Nephron progenitor cell (in vitro differentiated cells): ENCODE measurements at places on chromosomes 6 and 20.

GRCh38 chr6:75130784-75131183, 75.1 kb downstream of the COL12A1 start:
- no peaks in the 10 kb centered on the region for H3K36me3 ChIP-seq
- no peak for DNase-seq
- no peak overlapping the region for H3K4me3 ChIP-seq

- H3K36me3 ChIP-seq: no peaks in the 10 kb centered on the region
- no peak overlapping the region for H3K4me3 ChIP-seq
- peaks cover 24% of the 10 kb centered on the region for H3K27me3 ChIP-seq
Observed at GRCh38 chr20:4740774-4741431, 19.2 kb downstream of the PRND start.

GRCh38 chr6:168540713-168541291, 99.8 kb downstream of the SMOC2 start:
- H3K36me3 ChIP-seq: no peaks in the 10 kb centered on the region
- H3K4me1 ChIP-seq: peaks cover 35% of the 10 kb centered on the region
- DNase-seq: no peak
- peaks cover 20% of the 10 kb centered on the region for H3K27me3 ChIP-seq
- H3K27ac ChIP-seq: no peak overlapping the region

GRCh38 chr6:25136854-25137253, 142.3 kb upstream of the CARMIL1 start:
- no peak for DNase-seq
- no peak overlapping the region for H3K27ac ChIP-seq
- H3K36me3 ChIP-seq: peaks cover 5% of the 10 kb centered on the region
- no peaks in the 10 kb centered on the region for H3K4me1 ChIP-seq
- no peaks in the 10 kb centered on the region for H3K27me3 ChIP-seq

DNA sequence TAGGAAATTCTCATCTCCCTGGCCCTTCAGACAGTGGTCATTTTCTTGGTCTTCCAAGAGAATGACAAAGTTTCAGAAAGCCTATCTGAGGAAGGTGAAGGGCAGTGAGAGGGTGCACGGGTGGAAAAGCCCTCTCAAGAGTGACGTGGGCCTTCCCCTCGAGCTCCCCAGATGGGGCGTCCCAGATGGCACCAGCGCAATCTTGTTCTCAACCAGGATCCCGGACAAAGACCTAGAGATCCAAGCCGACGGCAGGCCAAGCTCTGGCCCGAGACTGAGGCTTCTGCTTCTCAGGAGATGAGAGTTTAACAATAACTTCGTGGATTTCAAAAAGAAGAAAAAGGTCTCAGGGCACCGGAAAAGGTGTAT, 797 bp upstream of the ZNF133 start:
- peaks cover 40% of the 10 kb centered on the region for H3K36me3 ChIP-seq
- peak overlapping the region; percentile 98 for H3K27ac ChIP-seq
- H3K4me3 ChIP-seq: peak overlapping the region; percentile 94
- peaks cover 31% of the 10 kb centered on the region for H3K4me1 ChIP-seq

DNA sequence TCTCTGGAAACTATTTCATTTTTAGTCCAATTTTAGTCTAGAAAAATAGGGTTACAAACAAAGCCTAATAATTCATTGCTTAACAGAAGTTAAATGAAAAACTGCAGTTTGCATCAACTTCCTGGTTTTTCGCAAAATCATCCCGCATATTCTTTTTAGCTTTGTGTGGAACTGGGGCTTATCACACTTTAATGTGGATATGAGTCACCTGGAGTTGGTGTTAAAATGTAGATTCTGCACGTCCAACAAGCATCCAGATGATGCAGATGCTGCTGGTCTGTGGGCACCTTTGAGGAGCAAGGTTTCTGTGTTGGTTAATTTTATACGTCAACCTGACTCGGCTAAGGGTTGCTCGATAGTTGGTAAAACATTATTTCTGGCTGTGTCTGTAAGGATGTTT, 126.1 kb downstream of the PLCB4 start:
- peaks cover 3% of the 10 kb centered on the region for H3K27me3 ChIP-seq
- H3K27ac ChIP-seq: no peak overlapping the region
- no peak overlapping the region for H3K4me3 ChIP-seq
- peaks cover 25% of the 10 kb centered on the region for H3K4me1 ChIP-seq

- no peaks in the 10 kb centered on the region for H3K36me3 ChIP-seq
- peak overlapping the region; percentile 12 for H3K27ac ChIP-seq
- H3K27me3 ChIP-seq: peaks cover 12% of the 10 kb centered on the region
- H3K4me3 ChIP-seq: no peak overlapping the region
- H3K4me1 ChIP-seq: peaks cover 14% of the 10 kb centered on the region
- DNase-seq: no peak
Observed at GRCh38 chr20:41276317-41276751, 41.2 kb downstream of the ZHX3 start.
